ENCODE measurements at places on chromosomes 7 and 10.

- no peak for DNase-seq
These were observed 731.1 kb upstream of the C7orf33 start for GRCh38 chr7:147859486-147859885.

DNA sequence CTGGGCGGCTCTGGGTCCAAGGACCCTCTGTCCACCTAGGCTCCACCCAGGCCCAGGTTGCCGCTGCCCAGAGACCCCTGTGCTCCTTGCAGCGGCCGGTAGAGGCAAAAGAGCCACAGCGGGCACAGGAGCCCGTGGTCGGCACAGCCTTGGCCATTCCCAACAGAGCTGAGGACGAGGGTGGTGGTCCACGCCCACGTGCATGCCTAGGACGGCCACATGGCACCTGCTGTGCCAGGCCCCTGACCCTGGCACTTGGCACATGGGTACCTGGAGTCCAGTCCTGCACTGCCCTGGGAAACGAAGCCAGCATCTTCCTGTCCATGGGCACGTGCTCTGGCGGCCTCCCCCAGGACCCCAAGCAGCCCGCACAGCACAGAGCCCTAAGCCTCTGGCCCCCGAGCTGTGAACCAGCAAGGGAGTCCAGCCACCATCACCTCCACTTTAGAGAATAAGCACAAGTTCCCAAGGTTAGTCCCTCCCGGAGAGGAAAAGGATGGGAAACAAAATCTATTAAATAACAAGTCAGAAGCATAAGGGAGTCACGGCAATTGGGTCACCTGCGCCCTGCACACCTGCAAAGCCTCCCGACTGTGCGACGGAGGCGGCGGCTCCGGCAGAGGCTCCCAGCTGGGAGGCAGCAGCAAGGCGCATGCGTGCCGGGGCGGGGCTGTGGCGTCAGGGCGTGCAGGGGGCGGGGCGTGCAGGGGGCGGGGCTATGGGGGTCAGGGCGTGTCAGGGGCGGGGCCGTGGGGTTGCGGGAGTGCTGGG lies 59.1 kb downstream of the STK32C start:
- DNase-seq, result peak; percentile 67

- no peak for DNase-seq
These were observed 66.6 kb upstream of the ZNF479 start for GRCh38 chr7:57198801-57199200.

DNA sequence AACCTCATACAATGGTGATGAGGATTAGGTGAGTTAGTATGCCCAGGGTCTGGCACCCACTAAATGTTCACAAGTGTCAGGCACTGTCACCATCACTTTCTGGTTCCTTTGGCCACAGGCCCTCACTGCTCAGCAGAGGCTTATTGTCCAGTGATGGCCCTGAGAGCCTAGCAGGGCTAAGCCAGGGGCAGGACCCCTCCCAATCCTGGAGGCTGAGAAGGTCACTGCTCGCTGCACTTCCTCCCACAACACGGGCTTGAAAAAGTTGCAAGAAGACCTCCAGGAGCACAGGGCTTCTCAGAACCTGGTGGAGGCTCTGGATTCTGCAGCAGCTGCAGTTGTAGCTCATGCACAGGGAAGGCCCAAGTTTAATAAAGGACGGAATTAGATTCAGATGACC lies 48.1 kb downstream of the DRGX start:
- DNase-seq, result peak; percentile 21

- no peak for DNase-seq
These were observed 72.4 kb upstream of the SP4 start for GRCh38 chr7:21355406-21355874.

DNA sequence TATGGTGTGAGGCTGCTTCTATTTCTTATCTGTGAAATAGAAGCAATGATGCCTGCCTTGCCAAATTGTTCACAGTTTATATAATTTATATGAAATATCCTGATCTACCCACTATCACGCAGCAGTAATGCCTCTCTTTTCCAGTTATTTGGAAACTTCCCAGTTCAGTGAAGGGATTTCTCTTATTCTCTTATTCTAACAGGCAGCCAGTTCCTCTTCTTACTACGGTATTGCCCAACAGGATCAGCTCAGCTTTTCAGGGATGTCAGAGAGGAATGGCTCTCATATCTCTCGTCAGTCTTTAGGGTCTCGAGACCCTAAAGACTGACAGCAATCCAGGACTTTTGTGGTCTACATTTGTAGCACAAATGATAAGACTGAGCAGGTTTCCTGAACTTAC lies 215.6 kb downstream of the CREB5 start:
- no peak for DNase-seq

DNA sequence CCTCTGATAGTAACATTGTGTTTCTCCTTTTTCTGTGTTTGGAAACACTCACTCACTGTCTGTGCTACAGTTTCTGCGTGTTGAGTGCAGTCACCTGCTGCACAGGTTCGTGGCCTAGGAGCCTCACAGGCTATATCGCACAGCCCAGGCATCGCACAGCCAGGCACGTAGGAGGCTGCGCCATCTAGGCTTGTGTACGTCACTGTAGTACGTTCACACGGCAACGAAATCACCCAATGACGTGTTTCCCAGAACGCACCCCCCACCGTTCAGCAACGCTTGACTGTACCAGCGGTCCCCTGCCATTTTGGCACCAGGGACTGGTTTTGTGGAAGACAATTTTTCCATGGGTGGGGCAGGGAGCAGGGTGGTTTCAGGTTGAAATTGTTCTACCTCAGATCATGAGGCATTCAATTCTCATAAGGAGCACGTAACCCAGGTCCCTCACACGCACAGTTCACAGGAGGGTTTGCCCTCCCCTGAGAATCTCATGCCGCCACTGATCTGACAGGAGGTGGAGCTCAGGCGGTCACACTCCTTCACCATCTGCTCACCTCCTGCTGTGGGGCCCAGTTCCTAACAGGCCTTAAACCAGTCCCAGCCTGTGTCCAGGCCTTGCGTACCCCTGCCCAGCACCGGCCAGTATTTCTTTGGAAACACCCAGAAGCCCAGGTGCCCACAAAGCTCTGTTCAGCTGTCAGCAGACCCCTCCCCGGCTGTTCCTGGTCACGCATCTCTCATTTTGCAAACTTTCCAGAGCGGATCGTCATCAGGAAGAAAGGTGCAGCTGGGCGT lies 23.2 kb upstream of the PRKAR1B start:
- DNase-seq, result no peak

DNA sequence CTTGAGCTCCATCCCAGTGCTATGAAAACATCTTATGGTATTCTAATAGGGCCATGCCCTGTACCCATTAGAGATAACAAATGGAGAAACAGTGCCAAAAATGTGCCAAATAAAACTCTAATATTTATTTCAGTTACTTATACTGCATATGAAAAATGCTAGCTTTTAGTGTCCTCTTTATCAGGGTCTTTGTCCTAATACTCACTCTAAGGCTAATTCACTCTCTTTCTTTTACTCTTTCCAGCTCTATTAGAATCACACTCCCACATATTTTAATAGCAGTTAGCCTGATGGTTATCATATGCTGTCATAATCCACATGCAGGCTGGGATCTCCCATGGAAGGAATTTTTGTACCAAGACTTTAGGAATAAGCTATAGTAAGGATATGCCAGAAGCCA lies 408.4 kb downstream of the ETV1 start:
- no peak for DNase-seq

GRCh38 chr10:130023454-130024230 lies 59.6 kb upstream of the EBF3 start:
- no peak for DNase-seq
